Activated T-cell treated with anti-CD3 and anti-CD28 coated beads, Interleukin-2, amount 50 U/mL, for 72 hours (primary cell): ENCODE measurements at places on chromosomes 2 and 18. TPM values are rescaled to one million over a fixed set of nuclear protein-coding genes. Genes with fewer than 3 reads are reported as not detected.

The NIF3L1 gene
- 44.9 TPM for total RNA-seq

The CABYR gene
- total RNA-seq: 2.1 TPM

The NPAS2 gene
- total RNA-seq: 4.8 TPM

The NIFK gene
- total RNA-seq: 137 TPM

The NYAP2 gene
- not detected for total RNA-seq

The RAB6C gene
- 0.14 TPM for total RNA-seq

The FAM110C gene
- total RNA-seq: 2.0 TPM

The LOXHD1 gene
- 0.05 TPM for total RNA-seq

The ANKRD62 gene
- not detected for total RNA-seq

DNA sequence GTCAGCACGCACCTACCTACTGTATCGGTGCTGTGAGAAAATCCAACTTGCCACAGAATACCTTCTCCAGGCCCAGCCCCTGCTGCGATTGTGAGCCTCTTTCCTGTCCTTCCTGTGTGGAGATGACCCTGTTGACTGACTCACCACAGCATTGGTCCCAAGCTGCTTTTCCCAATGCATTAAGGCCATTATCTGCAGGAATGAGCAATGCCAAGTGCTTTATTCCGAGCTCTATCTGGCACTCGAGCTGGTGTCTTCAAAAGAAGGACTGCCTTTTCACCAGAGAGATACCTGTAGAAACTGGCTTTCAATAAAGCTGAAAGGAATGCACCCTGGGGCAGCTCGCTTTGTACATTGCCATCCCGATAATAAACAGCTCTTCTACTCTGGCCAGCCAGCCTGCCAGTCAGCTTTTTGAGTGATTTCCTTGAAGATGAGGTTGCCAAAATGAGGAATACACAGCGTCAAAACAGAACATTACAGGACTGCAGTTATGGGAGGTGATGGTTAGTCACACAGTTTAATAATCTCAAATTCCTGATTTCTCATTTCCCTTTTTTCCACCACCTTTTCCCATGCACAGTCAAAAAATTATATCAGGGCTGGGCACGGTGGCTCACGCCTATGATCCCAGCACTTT lies 8.3 kb upstream of the RNF103 start:
- H3K4me3 ChIP-seq: no peak overlapping the region
- peaks cover 5% of the 10 kb centered on the region for H3K27me3 ChIP-seq
- no peak overlapping the region for H3K27ac ChIP-seq
- no peaks in the 10 kb centered on the region for H3K4me1 ChIP-seq
- H3K36me3 ChIP-seq: no peaks in the 10 kb centered on the region

DNA sequence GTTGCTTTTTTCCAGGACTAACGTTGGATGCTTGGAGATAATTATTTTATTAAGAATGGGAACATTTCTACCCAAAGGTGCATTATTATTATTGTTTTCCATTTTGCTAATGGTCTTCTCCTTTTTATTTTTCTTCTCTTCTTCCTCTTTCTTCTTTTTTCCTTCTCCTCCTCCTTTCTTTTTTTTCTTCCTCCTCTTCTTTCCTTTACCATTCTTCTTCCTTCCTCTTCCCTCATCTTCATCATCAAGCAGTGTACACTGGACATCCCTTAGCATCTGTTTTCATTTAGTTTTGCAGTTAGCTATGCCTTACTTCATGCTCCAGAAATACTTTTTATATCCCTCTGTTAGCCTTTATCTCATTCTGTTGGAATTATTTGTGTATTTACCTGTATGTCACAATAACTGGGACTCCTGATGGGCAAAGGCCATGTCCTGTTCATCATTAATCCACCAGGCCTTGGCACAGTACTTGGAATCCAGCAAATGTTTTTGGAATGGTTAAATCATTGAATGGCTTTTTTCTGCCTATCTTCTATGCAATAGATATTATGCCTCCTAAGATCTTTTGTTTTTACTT lies 162.7 kb downstream of the CAMKMT start:
- H3K4me3 ChIP-seq: no peak overlapping the region
- no peak overlapping the region for H3K27ac ChIP-seq
- no peak for DNase-seq

DNA sequence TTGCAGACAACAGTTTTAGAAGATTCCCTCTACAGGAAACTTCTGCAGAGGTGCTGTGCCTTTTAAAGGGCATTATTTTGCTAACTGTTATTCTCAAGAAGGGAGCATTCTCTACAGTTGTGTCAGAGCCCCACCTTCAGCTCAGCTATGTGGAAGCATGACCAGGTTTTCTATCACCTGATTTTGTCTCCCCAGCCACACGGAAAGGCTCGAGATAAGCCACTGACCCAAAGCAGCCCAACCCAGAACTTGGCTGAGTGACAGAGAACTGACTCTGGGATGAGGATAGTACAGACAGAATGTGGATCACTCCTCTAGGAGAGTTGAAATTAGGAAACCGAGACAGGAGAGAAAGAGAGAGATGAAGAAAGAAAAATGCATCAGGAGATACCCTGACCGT lies 10.7 kb downstream of the COL4A4 start:
- H3K4me1 ChIP-seq: no peaks in the 10 kb centered on the region
- no peaks in the 10 kb centered on the region for H3K36me3 ChIP-seq
- no peak for DNase-seq
- H3K27me3 ChIP-seq: peaks cover 36% of the 10 kb centered on the region
- no peak overlapping the region for H3K27ac ChIP-seq

- H3K27ac ChIP-seq: no peak overlapping the region
- H3K27me3 ChIP-seq: no peaks in the 10 kb centered on the region
- no peaks in the 10 kb centered on the region for H3K36me3 ChIP-seq
These were observed 1603.3 kb upstream of the ZEB2 start for GRCh38 chr2:146123256-146123655.

DNA sequence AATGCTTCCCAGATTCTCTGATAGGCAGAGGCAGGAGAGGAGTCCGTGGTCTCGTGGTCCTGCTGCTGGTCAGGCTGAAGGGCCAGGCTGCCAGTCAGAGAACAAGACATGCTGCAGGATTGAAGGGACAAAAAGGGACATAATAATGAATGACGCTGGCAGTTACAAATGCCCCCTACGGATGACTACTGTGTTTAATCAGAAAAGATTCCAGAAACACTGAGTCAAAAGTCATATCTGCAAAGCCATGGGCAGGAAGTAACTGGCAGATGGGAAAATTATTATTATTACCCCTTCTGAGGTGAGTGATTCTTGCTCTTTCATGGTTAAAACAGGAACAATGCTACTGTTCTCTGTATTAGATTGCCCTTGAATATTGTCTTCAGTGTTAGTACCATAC lies 19.0 kb downstream of the LCT start:
- H3K27me3 ChIP-seq: no peaks in the 10 kb centered on the region
- peaks cover 71% of the 10 kb centered on the region for H3K4me1 ChIP-seq
- H3K4me3 ChIP-seq: no peak overlapping the region

GRCh38 chr18:44539926-44540325 lies 140.8 kb upstream of the SETBP1 start:
- no peaks in the 10 kb centered on the region for H3K36me3 ChIP-seq
- no peak for DNase-seq
- no peak overlapping the region for H3K4me3 ChIP-seq
- H3K27ac ChIP-seq: no peak overlapping the region

DNA sequence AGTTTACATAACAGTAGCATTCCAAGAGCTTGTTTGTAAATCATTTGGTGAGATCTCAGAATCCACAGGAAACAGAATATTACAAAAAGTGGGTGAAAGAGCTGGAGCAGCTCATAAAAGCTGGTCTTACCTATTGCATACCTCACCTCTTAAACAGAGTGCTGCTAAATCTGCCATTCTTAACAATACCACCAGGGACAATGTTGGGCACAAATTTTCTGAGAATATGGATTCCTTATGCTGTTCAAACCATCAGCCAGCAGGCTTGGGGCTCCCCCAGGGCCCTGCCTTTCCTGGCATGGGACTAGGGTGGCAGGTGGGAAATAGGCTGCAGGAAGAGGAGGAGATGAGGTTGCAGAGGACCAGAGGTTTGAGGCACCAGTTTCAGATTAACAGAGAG lies 55.6 kb downstream of the TGFA start:
- H3K4me3 ChIP-seq: no peak overlapping the region
- H3K36me3 ChIP-seq: no peaks in the 10 kb centered on the region
- H3K27me3 ChIP-seq: no peaks in the 10 kb centered on the region
- no peaks in the 10 kb centered on the region for H3K4me1 ChIP-seq

- no peak for DNase-seq
- H3K27me3 ChIP-seq: peaks cover 21% of the 10 kb centered on the region
- H3K36me3 ChIP-seq: no peaks in the 10 kb centered on the region
- no peak overlapping the region for H3K4me3 ChIP-seq
- H3K4me1 ChIP-seq: no peaks in the 10 kb centered on the region
- H3K27ac ChIP-seq: no peak overlapping the region
These were observed 185.8 kb upstream of the HS6ST1 start for GRCh38 chr2:128504246-128505149.

GRCh38 chr2:8641301-8641965 lies 40.4 kb upstream of the ID2 start:
- H3K36me3 ChIP-seq: no peaks in the 10 kb centered on the region
- no peak overlapping the region for H3K4me3 ChIP-seq
- DNase-seq: no peak
- no peaks in the 10 kb centered on the region for H3K4me1 ChIP-seq

GRCh38 chr2:201859949-201860348 lies 53.6 kb downstream of the CDK15 start:
- no peaks in the 10 kb centered on the region for H3K36me3 ChIP-seq
- DNase-seq: no peak
- peaks cover 30% of the 10 kb centered on the region for H3K27me3 ChIP-seq
- H3K27ac ChIP-seq: no peak overlapping the region

- peak; percentile 32 for DNase-seq
- H3K4me3 ChIP-seq: peak overlapping the region; percentile 6
- no peak overlapping the region for H3K27ac ChIP-seq
These were observed 48.1 kb downstream of the AQP12A start for GRCh38 chr2:240739797-240740196.

GRCh38 chr2:23813438-23813837 lies 113.5 kb downstream of the ATAD2B start:
- H3K4me3 ChIP-seq: no peak overlapping the region
- H3K27ac ChIP-seq: no peak overlapping the region
- H3K36me3 ChIP-seq: peaks cover 3% of the 10 kb centered on the region
- no peaks in the 10 kb centered on the region for H3K27me3 ChIP-seq
- H3K4me1 ChIP-seq: peaks cover 9% of the 10 kb centered on the region

GRCh38 chr18:34805878-34806351 lies 95.8 kb downstream of the DTNA start:
- no peak overlapping the region for H3K27ac ChIP-seq
- H3K36me3 ChIP-seq: no peaks in the 10 kb centered on the region
- DNase-seq: no peak

DNA sequence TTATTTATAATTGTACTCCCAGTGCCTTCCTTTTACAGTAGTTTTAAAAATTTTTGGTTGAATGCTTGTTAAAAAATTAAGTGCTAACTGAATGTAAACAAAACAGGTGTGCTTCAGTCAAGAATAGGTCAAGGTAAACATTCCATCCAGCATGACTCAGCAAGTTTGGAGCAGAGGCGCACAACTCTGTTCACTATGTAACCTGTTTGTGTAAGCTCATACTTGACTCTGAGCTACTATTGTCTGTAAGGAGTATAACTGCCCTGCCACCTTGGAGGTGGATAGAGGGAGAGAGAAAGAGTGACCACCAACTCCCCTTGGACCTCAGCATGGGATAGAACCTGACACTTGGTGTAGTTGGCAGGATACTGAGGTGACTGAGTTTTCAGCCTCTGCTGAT lies 207.4 kb upstream of the SYT4 start:
- no peak for DNase-seq
- no peak overlapping the region for H3K27ac ChIP-seq
- H3K27me3 ChIP-seq: no peaks in the 10 kb centered on the region

GRCh38 chr18:75700561-75700960 lies 273.1 kb upstream of the SMIM21 start:
- DNase-seq: no peak
- no peaks in the 10 kb centered on the region for H3K4me1 ChIP-seq
- H3K27me3 ChIP-seq: no peaks in the 10 kb centered on the region
- no peak overlapping the region for H3K4me3 ChIP-seq

GRCh38 chr2:6792883-6793282 lies 72.8 kb downstream of the CMPK2 start:
- H3K27me3 ChIP-seq: peaks cover 8% of the 10 kb centered on the region
- no peaks in the 10 kb centered on the region for H3K4me1 ChIP-seq
- no peaks in the 10 kb centered on the region for H3K36me3 ChIP-seq
- H3K4me3 ChIP-seq: no peak overlapping the region
- DNase-seq: no peak
- no peak overlapping the region for H3K27ac ChIP-seq

- H3K36me3 ChIP-seq: no peaks in the 10 kb centered on the region
- H3K27ac ChIP-seq: no peak overlapping the region
- H3K4me1 ChIP-seq: no peaks in the 10 kb centered on the region
- peaks cover 49% of the 10 kb centered on the region for H3K27me3 ChIP-seq
- DNase-seq: no peak
These were observed 171.5 kb downstream of the INO80D start for GRCh38 chr2:205914213-205915129.

DNA sequence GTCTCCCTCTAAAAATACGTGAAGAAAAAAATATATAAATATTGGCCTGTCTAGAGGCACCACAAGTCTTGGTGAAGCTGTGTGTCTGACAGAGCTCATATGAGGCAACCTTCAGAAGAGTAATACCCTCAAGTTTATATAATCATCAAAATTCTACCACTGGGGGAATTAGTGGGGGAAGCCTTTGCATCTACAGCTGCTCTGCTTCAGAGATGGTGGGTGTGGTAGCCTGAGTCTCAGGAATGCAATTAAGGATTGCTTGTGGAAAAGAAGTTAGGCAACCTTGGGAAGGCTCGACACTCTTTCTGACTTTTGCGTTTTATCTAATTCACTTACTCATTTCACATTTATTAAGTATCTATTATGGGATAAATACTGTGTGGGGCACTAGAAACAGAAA lies 17.4 kb downstream of the TPGS2 start:
- no peak for DNase-seq
- no peak overlapping the region for H3K27ac ChIP-seq
- H3K36me3 ChIP-seq: peaks cover 5% of the 10 kb centered on the region
- no peak overlapping the region for H3K4me3 ChIP-seq
- no peaks in the 10 kb centered on the region for H3K4me1 ChIP-seq

- DNase-seq: no peak
- H3K4me3 ChIP-seq: no peak overlapping the region
- H3K36me3 ChIP-seq: no peaks in the 10 kb centered on the region
These were observed 11.6 kb upstream of the PTPN2 start for GRCh38 chr18:12895626-12896025.

DNA sequence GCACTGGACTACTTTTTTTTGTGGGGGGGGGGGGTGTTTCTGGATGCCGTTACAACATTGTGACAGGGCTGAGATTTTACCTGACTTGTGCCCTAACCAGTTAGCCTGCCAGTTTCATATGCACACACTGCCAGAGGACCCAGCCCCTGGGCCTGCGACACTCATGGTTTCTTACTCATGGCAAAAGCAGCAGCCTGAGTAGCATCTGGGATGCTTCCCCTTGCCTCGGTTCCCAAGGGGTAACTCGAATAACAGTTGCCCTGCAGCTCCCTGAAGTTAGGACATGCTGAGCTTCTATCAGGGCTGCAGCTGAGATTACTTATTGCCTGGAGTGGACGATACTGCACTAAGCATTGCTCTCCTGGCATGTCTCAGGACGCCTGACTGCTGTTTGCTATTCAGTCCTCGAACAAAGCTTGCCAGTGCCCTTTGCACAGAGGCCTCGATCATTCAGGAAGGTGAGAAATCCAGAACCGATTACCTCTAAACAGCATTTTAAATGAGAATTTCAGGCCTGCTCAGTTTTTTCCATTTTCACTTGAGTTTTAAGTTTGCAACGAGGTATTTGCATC lies 47.9 kb downstream of the TRPM8 start:
- no peak overlapping the region for H3K27ac ChIP-seq
- H3K4me1 ChIP-seq: peaks cover 16% of the 10 kb centered on the region
- H3K36me3 ChIP-seq: no peaks in the 10 kb centered on the region
- H3K4me3 ChIP-seq: no peak overlapping the region
- H3K27me3 ChIP-seq: no peaks in the 10 kb centered on the region

GRCh38 chr2:220104871-220105351 lies 477.5 kb downstream of the SLC4A3 start:
- DNase-seq: no peak
- H3K36me3 ChIP-seq: no peaks in the 10 kb centered on the region
- no peaks in the 10 kb centered on the region for H3K4me1 ChIP-seq
- no peak overlapping the region for H3K27ac ChIP-seq
- H3K27me3 ChIP-seq: no peaks in the 10 kb centered on the region
